ENCODE measurements at places on chromosomes 1 and 21.

DNA sequence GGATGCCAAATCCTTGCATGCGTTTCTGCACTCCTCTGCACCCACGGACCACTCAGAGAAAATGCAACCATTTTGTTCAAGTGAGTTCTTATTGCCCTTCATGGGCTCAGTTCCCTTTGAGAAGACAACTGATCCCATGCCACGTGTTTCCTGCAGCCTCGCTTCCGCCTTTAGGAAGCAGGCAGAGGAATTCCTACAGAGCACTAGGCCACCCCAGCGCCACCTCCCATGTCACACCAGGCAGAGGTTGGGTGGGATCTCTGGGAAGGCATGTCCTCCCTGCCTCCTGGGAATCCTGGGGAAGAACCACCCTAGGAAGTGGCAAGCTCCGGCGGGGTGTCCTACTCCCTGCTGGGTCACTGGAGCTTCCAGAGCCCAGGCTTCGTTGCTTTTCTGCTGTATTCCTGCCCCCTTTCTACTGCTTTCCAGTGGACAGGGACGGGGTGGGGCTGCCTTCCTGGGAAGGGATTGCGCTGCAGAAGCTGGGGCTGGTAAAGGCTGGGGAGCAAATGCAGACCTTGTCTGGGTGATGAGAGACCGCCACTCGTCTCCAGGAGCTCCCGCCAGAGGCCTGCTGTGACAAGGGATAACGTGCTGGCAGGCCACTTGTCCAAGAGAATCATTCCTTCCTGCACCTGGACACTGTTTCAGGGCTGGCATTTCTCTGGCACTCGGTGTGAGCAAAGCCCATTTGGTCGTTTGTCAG is 478.2 kb upstream of the VAMP3 start:
- DNase-seq, result no peak

GRCh38 chr1:217322834-217323233 is 308.1 kb downstream of the GPATCH2 start:
- DNase-seq, result no peak

GRCh38 chr1:235108185-235108593 is 20.4 kb downstream of the TOMM20 start:
- DNase-seq, result no peak

- DNase-seq, result no peak
These were observed 284.7 kb downstream of the CAMTA1 start for GRCh38 chr1:7069931-7070330.

DNA sequence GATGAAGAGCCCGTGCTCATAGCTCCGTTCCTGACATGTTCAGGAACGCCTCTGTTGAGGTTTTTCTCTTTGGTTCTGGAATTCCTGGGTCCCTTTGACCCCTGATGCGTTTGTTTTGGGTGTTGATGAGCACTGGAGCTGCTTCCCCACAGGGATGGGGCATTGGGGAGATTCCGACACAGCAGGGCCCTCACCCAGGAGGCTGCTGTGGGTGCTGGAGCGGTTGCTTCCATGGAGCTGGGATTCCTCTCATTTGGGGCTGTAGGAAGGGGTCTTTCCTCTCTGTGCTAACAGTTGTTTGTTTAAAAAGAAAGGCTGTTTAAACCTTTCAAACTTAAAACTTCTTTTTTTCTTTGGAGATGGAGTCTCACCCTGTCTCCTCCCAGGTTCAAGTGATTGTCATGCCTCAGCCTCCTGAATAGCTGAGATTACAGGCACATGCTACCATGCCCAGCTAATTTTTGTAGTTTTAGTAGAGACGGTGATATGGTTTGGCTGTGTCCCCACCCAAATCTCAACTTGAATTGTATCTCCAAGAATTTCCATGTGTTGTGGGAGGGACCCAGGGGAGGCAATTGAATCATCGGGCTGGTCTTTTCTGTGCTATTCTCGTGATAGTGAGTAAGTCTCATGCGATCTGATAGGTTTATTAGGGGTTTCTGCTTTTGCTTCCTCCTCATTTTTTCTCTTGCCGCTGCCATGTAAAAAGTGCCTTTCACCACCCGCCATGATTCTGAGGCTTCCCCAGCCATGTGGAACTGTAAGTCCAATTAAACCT is 48.9 kb downstream of the SKI start:
- DNase-seq, result no peak

DNA sequence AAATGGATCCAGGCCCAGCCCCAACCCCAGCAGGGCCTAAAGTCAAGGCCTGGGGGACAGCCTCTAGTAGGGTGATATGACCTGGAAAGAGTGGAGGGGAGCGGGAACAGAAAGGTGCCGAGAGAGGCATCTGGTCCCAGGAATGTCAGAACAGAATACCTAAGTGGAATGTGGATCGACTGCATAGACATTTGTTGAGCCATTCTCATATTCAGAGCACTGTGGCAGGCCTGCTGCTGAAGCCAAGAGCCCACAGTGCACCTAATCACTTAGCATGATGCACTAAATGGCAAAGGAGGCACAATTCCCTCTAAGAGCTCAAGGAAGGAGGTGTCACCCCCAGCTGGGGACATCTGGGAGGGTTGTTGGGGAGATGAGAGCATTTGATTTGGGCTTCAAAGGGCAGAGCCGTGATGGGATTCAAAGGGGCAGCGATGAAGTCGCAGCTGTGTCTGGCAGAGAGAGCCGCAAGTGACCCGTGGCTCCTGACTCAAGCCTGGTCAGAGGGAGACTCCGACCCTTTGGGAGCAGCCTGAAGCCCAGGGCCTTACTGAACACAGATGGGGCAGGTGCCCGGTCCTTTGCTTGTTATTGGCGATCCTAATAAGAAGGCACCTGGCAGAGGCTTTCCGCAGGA is 8.6 kb upstream of the PKP1 start:
- DNase-seq, result no peak

DNA sequence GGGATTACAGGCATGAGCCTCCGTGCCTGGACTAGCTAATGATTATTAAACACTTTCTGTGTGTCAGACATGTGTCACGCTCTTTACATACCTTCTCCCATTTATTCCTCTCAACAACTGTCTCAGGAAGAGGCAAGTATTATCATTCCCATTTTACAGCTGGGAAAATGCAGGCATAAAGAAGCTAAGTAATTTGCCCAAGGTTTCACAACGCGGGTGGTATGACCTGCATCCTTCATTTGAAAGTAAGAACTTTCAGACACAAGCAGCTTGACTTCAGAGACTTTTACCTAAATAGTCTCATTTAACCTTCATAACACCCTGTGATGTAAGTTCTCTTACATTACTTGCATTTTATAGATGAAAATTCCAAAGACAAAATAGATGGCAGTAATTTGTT is 1.0 kb upstream of the ZSCAN20 start:
- DNase-seq, result no peak

DNA sequence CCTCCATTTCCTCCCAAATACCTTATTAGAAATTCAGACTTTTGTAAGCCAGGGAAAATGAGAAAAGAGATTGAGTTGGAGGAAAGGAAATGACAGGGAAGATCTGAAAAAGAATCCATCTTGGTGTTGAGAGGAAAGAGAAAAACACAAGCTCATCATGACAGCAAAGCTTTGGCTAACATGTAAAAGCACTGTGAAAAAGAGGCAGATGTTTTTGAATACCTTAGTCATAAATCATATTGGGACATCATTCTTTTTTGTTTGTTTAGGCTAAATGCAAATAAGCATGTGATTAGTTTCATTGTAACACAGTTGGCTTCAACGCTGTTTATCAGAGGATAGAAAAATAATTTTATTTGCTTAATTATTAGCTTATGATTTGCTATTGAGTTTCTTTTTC is 64.6 kb downstream of the LHX8 start:
- no peak for DNase-seq

DNA sequence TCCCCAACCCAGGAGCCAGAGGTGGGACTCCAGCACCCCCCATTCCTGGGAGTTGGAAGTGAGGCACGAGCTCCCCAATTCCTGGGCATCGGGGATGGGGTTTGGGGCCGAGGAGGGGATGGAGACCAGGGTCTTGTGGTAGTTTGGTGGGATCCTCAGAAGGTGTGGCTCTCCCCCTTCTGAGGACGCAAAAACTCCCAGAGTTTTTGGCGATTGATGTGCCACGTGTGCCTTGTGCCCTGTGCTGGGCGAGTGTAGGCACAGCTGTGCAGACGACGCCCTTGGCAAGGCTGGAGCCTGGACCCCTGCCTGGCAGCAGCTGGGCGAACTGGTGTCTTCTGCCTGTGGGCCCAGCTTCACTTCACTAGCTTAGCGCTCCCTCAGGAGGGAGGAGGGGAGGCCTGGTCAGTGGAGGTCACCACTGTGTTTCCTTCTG is 2.6 kb downstream of the GUK1 start:
- DNase-seq, result no peak

DNA sequence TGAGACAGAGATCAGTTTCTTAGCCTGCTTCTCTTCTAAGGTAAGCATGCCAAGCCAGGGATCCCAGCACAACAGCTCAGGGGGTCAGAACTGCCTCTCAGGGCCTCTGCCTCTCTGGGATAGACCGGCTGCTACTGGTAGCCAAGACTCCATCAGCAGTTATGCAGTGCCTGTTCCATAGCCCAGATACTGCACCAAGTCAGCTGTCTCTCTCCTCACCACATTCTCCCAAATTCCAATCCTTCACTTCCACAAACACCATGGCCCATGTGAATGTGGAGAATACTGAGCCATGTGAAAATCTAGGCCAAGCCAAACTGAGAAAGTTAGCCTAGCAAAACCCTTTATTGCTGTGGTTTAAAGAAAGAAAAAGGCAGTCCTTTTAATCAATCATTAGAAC is 37.5 kb downstream of the CDC42BPA start:
- DNase-seq, result no peak

GRCh38 chr1:97004743-97005142 is 283.2 kb downstream of the PTBP2 start:
- no peak for DNase-seq

- DNase-seq, result no peak
These were observed 78.0 kb downstream of the HLCS start for GRCh38 chr21:36888466-36888865.

- DNase-seq, result peak; percentile 61
These were observed 10.9 kb downstream of the IER5 start for GRCh38 chr1:181099152-181100014.

DNA sequence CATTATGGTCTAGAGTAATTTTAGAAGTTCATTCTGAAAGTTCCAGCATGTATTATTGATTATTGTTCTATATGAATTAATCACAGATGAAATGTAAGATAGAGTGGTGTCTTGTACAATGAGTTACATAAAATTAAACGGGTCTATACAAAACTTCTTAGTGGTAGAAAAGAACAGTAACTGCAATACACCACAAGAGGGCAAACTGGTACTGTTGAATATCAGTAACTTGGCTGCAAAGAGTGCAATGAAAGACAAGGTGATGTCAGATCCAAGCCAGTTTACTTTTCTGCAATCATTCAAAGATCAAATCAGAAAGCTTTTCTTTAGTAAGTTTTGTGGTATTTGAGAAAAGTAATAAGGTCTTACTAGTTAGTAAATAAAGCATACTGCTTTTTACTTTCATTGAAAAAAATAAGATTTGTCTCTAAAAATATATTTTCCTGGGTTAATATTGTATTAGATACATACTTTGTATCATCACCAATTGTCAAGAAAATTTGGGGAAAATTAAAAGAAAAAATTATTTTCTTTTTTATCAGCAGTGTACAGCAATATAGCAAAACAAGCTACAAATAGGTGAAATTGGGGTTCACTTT is 66.4 kb upstream of the BTG3 start:
- no peak for DNase-seq

GRCh38 chr1:43065191-43065590 is 106.5 kb upstream of the SLC2A1 start:
- no peak for DNase-seq

DNA sequence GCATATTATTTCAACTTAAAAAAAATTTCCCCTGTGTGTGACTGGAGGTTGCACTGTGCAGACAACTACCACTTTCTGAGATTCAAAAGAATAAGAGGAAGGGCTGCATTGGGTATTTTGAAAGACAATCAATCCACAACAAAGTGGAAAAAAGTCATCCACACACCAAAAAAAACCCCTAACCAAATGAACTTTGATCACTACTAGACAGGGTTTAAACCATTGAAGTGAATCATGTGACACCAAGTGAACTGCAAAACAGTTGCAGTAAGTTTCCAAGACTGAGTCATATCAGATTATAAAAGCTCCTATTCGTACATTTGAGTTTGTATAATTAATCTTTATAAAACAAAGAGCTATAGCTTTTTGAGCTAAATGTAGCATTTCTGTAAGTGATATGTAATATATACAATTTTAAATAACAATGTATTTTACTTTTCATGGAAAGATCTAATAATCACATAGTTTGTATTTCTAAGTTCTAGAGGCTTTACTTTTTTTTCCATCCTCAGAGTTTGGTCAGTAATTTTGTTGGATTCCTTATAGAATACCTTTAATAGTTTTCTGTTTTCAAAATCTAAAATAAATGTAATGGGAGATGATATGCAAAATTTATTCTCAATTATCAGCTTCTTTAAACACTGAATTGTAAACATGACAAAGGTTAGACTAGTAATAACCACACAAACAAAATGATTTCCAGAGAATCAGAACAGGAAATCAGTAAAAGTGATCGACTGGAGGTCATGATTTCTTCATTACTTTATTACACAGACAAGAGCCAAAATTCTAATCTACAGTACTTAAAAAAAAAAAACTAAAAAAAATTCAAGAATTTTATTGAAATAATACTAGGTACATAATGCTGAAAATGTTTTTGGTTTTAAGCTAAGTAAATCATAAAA is 50.5 kb upstream of the GFI1 start:
- no peak for DNase-seq
